ENCODE measurements at places on chromosomes 1 and 21.
A peak's percentile ranks its signal among the peaks of the same experiment; 100 is the strongest.

- no peak for DNase-seq
Observed at GRCh38 chr1:247212627-247213617, 41.1 kb upstream of the ZNF124 start.

DNA sequence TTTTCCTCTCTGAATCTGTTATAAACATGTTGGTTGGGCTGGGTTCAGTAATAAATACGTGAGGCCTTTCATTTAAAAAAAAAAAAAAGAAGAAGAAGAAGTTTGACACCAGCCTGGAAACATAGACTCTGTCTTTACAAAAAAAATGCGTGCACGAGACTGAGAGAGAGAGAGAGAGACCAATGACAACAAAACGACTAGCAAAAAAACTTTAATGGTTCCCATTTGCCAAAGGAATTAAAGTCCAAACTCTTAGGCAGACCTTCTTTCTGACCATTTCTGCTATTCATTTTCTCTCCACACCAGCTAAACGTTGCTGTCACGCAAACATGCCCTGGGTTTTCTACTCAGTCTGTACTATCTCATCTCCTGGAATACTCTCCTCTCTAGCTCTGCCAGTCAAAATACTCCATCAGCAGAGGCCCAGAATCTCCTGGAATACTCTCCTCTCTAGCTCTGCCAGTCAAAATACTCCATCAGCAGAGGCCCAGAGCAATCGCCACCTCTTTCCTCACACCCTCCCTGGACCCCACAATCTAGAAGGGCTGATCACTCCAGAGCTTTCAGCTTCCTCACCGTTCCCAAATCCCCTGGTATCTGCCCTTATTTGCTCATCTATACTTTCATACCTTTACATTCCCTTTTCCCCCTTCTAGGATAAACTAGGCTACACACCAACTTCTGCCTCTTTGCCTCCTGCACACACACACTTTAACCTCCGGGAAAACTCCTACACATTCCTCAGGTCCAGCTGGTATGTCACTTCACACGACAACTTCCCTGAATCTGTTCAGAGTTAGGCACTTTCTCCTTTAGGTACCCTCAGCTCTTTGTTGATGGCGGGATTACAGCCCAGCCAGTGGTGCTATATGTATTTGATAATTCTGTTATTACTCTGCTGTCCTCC is 100.0 kb downstream of the CDC7 start:
- no peak for DNase-seq

DNA sequence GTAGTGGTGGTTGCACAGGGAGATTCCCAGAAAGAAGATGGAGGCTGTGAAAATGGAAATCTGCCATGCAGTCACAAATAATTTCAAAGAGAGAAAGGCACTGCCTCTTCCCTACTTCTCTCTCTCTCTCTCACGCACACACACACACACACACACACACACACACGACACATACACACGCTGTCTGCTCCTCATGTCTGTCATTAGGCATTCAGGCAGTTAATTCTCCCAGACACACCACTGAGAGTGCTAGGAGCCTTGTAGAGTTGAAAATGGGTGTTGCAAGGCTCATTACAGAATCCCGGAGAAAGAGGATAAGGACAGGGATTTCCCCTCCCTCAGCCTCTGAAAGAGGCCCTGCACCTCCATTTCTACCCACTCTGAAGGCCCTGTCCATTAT is 47.8 kb upstream of the LRRN2 start:
- no peak for DNase-seq

DNA sequence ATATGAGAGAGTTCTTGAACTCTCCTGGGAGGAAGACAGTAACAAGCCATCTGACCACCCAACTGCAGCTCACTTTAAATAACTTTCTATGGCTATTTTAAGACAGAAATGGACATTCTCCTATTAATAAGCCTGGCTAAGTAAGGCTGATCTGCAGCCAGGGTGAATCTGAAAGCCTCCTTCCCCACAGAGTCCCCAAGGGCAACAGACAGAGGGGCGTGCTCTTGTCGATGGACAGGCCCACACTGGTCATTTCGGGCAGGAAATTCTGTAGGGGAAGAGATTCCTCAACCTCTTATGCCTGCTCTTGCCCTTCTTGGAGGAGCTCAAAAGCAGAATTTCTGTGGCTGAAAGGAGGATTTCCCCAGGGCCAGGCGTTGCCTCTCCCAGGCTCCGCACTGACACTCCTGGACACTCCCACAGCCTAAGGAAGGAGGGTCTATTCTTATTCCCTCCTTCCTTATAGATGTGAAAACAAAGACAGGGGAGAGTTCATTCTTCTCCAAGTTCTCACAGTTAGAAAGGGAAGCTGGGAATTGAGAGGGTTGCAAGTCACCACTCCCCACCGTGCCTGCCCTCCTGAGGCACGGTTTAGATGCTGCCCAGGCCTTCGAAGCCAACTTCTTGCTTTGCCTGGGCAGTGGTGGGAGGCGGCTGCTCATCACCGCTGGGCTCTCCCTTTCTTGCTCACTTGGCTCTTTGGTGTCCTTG is 17.9 kb upstream of the KANK4 start:
- DNase-seq, result no peak

GRCh38 chr1:165928075-165928731 is 100.8 kb downstream of the UCK2 start:
- DNase-seq, result peak; percentile 26

GRCh38 chr1:36728846-36729245 is 246.1 kb upstream of the CSF3R start:
- no peak for DNase-seq

- no peak for DNase-seq
Observed at GRCh38 chr1:9473032-9473807, 66.0 kb upstream of the SLC25A33 start.

DNA sequence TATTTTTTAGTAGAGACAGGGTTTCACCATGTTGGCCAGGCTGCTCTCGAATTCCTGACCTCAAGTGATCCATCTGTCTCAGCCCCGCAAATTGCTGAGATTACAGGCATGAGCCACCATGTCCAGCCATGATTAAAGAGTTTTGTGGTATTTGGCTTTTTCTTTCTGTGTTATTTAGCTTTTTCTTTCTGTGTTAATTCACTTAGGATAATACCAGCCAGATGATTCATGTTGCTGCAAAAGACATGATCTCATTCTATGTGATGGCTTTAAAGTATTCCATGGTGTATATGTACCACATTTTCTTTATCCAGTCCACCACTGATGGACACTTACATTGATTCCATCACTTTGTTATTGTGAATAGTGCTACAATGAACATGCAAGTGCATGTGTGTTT is 1135.2 kb downstream of the AMY1C start:
- DNase-seq, result no peak

DNA sequence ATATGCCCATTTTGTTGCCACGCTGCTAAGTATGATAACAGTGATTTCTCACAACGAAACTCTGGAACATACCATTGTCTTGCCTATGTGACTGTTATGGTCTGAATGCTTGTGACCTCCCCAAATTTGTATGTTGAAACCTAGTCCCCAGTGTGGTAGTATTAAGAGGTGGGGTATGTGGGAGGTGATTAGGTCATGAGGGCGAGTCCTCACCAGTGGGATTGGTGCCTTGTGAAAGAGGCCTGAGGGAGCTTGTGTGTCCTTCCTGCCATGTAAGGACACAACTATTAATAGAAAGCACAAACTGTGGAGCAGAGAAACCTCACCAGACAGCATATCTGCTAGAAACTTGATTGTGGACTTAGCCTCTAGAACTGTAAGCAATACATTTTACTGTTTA is 84.6 kb downstream of the SELENOF start:
- DNase-seq, result no peak

GRCh38 chr1:234102583-234102982 is 198.1 kb downstream of the SLC35F3 start:
- DNase-seq, result no peak

DNA sequence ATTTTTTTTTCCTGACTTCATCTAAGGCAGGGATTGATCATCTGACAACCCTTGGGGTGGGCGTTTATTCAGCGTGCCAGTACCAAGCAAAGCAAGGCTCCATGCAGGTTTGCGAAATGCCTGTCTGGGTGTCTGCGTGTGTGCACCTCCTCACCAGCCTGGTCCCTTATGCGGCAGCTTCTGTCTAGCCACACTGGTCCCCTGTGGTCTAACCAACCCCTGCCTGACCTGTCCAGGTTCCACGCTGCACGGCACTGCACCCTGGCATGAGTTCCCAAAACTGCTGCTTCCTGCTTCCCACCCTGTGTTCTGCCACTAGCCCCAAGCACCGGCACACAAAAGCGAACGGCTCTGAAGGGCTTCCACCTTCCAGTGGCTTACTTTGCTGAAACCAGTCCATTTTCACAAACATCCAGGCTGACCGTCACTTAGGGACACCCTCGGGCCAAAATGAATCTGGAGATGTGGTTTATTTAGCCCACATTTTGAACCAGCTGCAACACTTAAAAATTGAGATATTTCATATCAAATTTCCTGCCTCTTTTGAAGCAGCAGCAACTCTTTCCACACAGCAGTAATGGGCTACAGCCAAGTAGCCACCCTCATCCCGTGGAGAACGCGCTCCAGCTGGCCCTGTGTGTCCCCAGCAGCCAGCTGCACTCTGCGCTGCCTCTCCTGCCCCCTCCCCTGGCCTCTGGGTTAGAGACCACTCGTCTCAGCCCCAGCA is 55.7 kb downstream of the HLCS start:
- DNase-seq, result no peak

GRCh38 chr1:23632479-23633160 is 59.0 kb upstream of the RPL11 start:
- DNase-seq, result no peak

- no peak for DNase-seq
Observed at GRCh38 chr1:196071447-196071846, 536.8 kb downstream of the KCNT2 start.

DNA sequence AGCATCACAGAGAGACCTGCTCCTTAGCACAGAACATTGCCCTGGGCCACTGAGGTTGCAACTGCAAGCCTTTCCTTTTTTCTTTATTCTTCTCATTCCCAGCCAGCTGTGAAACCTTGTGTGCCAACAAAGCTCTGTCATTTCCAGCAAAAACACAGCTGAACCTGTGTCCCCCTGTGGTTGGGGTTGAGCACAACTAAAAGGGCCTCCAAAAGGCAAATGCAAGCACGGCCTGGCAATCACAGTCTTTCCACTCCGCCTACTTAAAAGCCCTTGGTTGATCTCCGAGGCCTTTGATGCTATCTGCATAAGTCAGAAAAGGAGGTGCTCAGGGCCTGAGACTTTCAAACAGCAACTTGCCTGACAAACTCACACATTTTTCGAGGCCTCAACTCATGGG is 32.7 kb downstream of the SUSD4 start:
- no peak for DNase-seq

GRCh38 chr1:225435957-225436392 is 8.1 kb upstream of the LBR start:
- DNase-seq, result no peak

- peak; percentile 47 for DNase-seq
Observed at GRCh38 chr1:36342426-36343185, 19.2 kb upstream of the EVA1B start.

GRCh38 chr1:33683913-33684312 is 180.0 kb upstream of the HMGB4 start:
- DNase-seq, result no peak

DNA sequence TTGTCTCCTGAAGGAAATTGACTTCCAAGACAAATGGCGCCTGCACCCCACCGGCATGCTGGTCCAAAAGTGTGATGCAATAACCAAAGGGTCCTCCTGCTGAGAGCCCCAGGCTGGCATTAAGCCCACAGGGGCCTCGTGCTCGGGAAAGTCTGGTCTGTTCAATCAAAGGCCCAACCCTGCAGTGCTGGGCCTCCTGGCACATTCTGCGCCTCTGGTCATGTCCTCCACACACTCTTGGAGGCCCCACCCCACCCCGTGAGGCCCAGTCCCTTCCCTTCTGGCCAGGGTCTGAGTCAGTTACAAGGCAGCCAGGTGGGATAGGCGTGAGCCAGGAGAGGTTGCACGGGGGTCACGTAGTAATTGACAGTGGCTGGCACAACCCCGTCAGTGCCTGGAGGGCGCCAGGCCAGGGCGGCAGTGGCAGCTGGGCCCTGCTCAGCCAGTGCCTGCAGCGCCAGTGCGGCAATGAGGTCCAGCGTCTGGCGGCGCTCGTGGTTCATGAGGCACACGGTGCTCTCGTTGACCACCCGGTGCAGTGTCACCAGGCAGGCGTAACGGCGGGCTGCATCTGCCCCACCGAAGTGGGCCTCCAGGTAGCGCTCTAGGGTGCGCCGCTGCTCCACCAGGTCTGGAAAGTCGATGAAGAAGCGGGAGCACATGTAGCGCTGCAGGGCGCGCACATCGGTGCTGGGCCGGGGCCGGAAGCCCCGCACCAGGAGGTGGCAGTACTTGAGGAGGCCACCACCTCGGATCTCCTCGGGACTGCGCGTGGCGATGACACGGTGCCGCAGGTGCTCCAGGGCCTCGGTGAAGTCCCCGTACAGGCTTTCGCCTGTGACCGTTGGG is 6.8 kb downstream of the TENT5B start:
- DNase-seq, result no peak

GRCh38 chr1:46547481-46548383 is 3.7 kb downstream of the KNCN start:
- DNase-seq, result no peak

DNA sequence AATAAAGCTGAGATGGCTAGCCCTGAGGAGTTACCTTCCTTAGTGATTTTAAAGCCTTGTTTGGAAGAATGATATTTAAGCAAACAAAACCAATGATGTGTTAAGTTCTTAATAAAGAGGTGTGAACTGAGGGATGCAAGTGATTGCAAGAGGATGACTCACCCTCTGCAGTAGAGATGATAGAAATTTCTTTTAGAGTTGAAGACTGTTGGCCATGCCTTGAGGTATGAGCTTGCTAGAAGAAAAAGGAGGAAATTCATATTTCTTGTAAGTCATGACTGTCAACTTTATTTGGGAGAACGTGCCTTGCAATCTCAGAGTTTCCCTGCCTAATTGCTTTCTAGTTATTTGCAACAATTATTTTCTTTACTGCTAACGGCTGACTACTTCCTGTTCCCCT is 94.7 kb downstream of the PLA2G4A start:
- no peak for DNase-seq

DNA sequence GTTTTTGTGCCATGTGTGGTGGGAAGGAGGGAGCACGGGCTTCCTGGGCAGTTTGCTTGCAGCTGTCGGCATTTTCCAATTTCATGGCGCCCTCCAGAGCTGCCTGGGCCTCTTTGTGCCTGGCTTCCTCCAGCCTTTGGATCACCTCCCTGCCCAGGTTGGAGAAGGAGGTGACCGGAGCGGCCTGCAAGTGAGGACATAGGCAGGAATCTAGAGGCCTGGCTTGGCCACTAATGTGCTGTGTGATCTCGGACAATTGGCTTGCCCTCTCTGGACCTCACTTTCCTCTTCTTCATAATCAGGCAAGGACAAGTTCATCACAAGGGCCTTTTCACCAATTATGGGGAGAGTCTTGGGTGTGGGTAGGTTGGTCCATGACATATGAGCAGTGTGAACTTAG is 245.1 kb downstream of the MATN1 start:
- no peak for DNase-seq

GRCh38 chr1:105000793-105001192 is 1251.1 kb downstream of the AMY1C start:
- DNase-seq, result no peak

GRCh38 chr1:65965112-65965996 is 172.7 kb downstream of the PDE4B start:
- DNase-seq, result no peak

GRCh38 chr1:188904201-188904600 is 1573.5 kb downstream of the BRINP3 start:
- DNase-seq, result no peak

- no peak for DNase-seq
Observed at GRCh38 chr21:37367336-37367702, 746 bp downstream of the DYRK1A start.
